ENCODE measurements at places on chromosomes 11 and 22.
A peak's percentile ranks its signal among the peaks of the same experiment; 100 is the strongest.

- no peak for DNase-seq
Measured at GRCh38 chr11:69906453-69906907, 87.3 kb upstream of the FGF3 start.

GRCh38 chr11:69010964-69011623 is 2.0 kb downstream of the MRGPRF start:
- DNase-seq = peak; percentile 9

- no peak for DNase-seq
Measured at GRCh38 chr22:43310311-43310710, 32.9 kb downstream of the SCUBE1 start.

GRCh38 chr22:43293655-43294392 is 49.3 kb downstream of the SCUBE1 start:
- no peak for DNase-seq

DNA sequence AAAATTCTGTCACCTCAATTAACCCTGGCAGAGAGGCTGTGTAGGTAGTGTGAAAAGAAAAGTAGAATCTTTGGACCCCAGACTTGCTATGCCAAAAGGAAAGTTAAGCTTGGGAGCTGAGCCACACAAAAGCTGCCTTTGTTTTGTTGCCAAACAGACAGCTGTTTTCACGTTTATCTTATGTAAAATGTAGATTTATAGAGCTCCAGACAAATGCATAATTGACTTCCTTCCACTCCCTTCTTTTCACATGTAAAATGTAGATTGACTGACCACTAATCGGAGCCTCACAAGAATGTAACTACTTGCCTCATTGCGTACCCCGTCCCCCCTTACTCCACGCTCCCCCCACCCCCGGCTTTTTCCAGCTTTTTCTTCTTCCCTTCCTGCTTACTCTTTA is 2302.2 kb upstream of the RAG2 start:
- DNase-seq = no peak

DNA sequence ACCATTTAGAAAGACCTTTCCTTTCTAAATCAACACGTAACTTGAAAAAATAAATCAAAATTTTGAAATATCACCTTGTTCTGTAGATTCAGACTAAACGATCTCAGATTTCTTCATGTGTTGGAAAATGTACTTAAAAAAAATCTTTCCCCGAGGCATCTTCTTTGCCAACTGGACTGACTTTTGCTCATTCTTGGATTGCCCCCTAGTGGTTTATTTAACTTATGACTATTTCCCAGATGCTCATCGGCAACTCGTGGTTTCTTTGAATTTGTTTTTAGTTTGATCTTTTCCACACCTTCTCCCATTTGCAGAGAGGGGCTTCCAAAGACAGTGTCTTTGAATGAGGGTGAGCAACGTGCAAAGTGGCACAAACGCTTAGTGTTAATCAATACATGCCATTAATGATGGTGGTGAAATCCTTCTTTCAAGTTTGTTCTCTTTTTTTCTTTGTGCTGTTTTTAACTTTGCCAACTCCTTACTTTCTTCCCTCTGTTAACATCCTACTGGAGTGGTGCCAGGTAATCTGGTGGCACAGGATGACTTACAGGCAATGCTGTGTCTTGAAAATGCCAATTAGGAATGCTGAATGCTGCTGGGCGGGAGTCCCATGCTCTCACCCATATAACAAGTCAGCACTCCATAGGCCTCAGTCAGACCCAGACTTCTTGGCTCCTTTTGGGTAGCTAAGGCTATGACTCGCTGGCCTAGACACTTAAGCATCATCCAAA is 18.3 kb downstream of the PRSS23 start:
- DNase-seq = no peak

DNA sequence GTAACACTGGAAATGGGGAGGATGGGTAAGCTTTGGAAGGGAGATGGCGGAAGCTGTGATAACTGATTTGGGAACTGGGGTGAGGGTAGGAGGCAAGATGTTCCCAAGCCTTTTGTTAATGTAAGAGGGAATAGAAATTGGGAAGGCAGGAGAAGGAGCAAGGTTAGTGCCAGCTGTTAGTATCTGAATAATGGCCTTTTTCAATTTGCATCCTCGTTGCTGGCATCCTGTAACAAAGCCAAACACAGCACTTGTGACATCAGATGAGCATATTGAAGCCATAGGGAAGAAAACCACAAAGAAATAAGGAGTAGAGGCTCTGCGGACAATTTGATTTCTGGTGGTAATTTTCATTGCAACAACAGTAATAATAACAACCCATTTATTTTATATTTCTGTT is 70.9 kb upstream of the CLMP start:
- DNase-seq = no peak

DNA sequence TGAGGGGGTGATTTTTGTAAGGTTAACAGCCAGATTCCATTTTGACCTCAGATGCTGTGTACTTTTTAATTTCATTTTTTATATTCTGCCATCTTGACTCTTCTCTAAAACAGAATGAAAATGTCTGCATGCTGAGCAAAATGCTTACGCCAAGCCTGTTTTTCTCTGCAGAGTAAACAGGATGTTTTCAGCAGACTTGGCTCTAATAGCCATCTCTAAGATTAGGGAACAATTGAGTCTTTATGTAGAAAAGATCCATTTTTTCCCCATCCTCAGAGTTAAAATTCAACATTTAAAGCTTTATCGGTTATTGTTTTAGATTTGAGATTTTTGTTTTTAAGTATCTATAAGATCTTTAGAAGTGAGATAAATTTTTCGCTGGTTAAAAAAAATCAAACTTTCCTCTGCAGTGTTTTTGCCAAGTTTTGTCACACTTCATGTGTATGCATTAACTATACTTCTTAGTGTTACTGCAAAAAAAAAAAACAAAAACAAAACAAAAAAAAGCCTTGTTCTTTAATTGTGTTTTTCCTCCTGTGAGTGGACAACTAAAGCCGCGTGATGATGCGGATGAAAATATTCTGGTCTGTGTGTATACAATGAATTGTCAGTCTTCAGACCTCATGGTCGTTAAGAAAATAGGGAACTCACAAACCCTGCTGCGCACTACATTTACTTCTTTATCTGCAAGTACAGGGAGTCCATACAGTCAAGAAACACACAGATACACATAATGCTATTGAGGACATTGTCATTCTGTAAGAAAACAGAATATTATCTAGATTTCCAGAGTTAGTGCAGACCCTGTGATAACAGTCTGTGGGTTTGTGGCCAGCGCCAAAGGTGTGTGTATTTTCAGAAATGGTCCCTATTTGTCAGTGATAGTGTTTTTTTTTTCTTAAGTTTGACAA is 17.5 kb upstream of the ADSL start:
- DNase-seq = no peak

GRCh38 chr11:17459236-17459896 is 17.3 kb downstream of the ABCC8 start:
- no peak for DNase-seq

GRCh38 chr11:63909591-63910506 is 7.1 kb downstream of the RCOR2 start:
- no peak for DNase-seq

DNA sequence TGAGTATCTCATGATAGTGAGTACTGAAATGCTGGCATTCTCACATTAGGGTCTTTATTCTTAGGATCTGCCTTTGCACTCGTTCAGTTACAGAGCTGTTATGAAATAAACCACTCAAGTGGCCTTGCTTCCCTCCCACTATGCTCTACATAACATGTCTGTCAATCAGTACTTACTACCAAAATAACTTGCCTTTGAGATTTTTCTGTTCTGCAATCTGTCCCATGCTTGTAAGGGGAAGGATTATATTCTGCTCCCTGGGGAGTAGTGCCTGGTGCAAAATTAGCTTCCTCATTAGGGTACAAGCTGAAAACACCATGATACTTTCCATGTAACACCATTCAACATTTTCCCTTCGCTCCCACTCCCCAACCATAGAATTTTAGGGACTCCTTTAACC is 1.9 kb upstream of the GRAP2 start:
- DNase-seq = no peak

DNA sequence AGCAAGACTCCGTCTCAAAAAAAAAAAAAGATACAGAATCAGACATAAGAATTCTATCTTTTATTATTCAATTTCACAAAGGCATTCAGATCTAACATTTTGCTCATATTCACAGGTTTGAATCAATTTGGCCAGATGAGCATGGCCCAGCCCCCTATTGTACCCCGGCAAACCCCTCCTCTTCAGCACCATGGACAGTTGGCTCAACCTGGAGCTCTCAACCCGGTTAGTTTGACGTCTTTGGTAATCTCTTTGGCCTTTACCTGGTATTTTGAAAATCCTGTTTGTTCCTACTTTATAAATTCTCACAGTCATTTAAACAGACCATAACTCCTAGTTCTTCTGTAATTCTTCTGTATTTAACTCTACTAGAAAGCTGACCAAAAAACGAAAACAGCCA is 55.3 kb downstream of the EP300 start:
- no peak for DNase-seq

DNA sequence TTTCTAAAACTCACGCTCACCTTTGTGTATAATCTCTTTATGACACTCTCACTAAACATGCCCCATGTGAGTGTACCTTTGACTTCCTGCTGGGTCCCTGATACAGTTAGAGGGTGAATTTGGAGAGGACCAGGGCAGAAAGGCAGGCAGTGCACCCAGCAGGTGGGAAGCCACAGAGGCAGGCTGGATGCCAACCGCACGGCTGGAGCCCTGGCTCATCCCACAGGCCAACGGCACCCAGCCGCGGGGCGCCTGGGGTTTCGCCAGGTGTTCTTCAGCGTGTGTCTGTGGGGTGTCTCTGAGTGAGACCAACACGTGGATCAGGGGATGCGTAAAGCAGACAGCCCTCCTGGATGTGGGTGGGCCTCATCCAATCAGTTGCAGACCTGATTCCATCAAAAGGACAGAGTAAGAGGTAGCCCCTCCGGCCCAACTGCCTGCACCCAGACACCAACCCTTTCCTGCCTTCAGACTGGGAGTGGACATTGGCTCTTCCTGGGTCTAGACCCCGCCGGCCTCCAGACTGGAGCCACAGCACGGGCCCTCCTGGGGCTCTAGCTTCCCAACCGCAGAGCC is 51.6 kb downstream of the DHCR7 start:
- DNase-seq = no peak

- DNase-seq = no peak
Measured at GRCh38 chr11:43694477-43694876, 13.9 kb downstream of the HSD17B12 start.

GRCh38 chr11:101401245-101401644 is 182.6 kb downstream of the TRPC6 start:
- DNase-seq = no peak

GRCh38 chr11:72483412-72484186 is 49.3 kb upstream of the CLPB start:
- DNase-seq = no peak

- no peak for DNase-seq
Measured at GRCh38 chr11:36532941-36533601, 23.0 kb upstream of the TRAF6 start.

DNA sequence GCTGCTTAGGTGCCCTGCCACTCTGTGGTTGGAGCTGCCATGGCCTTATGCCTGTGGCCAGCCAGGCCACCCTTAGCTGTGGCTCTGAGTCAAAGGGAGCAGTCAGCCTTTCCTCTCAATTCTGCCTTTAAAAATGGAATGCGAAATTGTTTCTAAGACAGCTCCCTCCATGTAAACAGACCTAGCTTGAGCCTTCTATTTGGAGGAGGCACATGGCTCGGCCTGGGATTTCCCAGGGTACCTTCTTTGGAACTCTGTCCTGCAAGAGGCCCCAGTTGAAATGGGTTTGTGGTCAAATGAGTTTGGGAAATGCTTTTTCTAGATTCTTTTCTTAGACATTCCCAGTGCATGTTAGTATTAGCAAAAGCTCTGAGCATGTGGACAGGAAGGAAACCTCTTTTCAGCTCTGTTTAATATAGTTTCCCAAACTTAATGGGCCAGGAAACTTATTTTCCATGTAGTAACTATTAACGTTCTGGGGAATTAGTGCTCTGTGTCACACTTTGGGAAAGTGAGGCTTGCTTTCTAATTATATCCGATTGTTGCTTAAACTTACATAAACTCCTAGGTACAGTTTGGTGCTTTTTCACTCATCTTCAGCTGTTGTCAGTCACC is 7.8 kb downstream of the PHOX2A start:
- no peak for DNase-seq

GRCh38 chr22:37905534-37906363 is at the start of gene MICALL1:
MICALL1 (plus strand) TSS chr22:37906297; CDS start chr22:37906423, 126 bp downstream.
- peak; percentile 28 for DNase-seq

DNA sequence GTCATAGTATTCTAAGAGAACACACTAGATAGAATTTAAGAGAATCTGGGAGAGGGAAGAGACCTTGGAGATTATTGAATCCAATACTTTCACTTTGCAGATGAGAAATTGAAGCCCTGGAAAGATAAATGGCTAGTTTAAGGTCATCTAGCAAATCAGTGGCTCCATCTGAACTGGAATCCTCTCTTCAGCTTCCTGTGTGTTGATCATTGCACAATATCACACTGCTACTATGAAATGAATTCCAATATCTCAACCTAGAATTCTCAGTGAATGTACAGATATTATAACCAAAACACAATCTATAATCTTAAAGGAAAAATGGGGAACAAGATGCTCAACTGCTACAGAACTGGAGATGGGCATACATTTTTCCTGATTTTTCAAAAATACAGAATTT is 44.1 kb downstream of the DCUN1D5 start:
- DNase-seq = no peak

- peak; percentile 28 for DNase-seq
Measured at GRCh38 chr11:63567044-63567840, 4.1 kb upstream of the PLAAT2 start.

DNA sequence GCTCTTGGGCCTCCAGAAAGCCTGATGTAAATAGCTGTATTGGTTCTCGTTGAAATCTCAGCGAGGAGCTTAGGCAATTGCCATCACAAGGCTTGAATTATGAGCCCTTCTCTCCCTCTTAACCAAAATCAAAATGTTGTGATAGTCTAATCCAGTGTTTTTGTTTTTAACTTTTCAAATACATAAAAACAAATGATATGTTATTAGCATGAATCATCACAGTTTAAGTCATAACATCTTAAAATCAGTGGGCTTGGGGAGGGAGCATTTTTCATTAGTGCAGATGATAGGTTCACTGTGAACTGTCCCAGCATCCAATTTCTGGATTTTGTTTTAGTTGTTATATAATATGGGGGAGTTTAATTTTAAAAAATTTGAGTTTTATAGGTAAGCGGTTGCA is 48.9 kb upstream of the HORMAD2 start:
- no peak for DNase-seq

DNA sequence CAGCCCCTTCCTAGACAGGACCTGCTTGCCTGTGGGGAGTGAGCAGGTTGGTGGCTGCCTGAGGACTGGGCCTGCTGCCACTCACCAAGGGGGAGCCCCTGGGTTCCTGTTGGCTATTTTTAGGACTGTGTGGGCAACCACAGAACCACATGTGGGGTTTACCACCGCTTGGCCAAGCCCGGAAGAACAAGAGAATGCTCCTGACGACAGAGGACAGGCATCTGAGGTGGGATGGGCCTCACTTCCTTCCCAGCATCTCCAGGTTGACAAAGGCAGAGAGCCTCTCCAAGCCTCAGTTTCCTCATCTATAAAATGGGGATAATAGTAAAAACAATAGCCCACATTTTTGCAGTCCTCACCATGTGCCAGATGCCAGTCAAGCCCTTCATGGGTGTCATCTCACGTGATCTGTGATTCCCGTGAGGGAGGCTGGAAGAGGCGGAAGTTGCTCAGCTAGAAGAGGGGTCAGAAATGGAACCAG is 43.6 kb downstream of the LRRC32 start:
- no peak for DNase-seq

All from stimulated activated CD4-positive, alpha-beta T cell treated with anti-CD3 and anti-CD28 coated beads, Interleukin-12 subunit alpha, Interleukin-12 subunit beta, amount 100 ng/mL, for 24 hours (primary cell).